ENCODE measurements at places on chromosomes 12 and 14.

DNA sequence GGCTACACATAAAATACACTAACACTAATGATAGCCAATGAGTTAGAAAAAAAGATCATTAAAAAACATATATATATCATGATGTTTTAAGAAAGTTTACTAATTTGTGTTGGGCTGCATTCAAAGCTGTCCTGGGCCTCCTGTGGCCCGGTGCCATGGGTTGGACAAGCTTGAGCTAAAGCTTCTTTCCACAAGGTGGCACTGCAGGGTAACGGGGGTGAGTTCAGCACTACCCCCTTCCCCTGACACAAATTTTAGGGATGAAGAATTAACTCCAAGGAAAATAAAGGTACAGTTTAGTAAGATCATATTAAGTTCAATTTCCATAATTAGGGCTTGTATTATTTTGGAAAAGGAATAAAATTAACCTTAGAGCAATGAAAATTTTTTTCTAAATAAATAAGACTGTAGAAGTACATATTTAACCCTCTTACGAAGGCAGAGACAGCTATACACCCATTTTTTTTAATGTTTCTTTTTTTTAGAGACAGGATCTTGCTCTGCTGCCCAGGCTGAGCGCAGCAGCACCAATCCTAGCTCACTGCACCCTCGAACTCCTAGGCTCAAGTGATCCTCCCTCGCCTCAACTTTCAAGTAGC lies 38.9 kb downstream of the PPP1R13B start:
- DNase-seq, result peak; percentile 71

- no peak for DNase-seq
Observed at GRCh38 chr14:101963052-101963451, 1.3 kb upstream of the DYNC1H1 start.

- DNase-seq, result peak; percentile 6
Observed at GRCh38 chr14:99945732-99946651, 119.2 kb upstream of the EVL start.

GRCh38 chr14:33118668-33119067 lies 180.0 kb downstream of the NPAS3 start:
- no peak for DNase-seq

DNA sequence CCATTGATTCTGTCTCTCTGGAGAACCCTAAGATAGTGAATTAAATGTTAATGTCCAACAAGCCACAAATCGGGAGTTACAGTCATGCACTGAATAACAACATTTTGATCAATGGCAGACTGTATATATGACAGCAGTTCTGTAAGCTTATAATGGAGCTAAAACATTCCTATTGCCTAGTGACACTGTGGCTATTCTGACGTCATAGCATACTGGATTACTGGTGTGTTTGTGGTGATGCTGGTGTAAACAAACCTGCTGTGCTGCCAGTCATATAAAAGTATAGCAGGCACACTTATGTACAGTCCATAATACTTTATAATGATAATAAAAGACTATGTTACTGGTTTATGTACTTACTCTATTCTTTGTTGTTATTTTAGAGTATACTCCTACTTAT lies 56.7 kb upstream of the BICD1 start:
- DNase-seq, result no peak
